T-helper 17 cell (primary cell): ENCODE measurements at places on chromosomes 5 and 9.

GRCh38 chr9:93186215-93186945, 2.4 kb downstream of the WNK2 start:
- no peak for DNase-seq

DNA sequence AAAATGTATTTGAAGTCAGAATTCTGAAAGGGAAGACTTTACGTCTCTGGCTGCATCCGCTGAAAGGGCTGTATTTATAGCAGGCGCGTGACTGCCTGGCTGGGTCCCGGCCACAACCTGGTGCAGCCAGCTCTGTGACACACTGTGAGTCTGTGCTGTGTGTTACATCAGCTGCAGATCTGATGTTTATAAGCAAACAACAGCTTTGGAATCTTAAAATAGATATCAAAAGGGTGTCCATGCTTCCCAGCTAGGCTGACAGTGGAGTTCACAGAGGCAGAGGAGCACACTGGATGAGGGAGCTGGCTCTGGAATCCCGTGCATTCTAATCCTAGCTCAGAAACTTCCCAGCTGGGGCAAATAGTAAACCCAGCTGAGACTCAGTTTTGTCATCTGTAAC, 433.4 kb upstream of the BRINP1 start:
- no peak for DNase-seq

DNA sequence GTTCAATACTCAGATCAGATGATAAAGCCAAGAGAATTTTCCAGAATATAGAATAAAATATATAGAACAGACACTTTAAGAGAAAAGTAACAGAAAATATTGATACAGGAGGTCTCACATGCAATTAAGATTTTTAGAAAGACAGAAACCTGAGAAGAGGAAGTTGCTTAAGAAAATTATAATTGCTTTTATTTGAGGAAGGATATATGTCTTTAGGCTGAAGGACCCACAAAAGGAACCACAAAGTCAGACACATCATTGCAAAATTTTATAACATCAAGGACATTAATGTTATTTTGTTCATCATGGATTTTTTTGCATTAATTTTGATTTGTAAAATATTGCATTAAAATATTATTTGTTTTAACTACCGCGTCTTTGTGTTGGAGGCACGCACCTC, 141.5 kb downstream of the FSTL4 start:
- DNase-seq = no peak

DNA sequence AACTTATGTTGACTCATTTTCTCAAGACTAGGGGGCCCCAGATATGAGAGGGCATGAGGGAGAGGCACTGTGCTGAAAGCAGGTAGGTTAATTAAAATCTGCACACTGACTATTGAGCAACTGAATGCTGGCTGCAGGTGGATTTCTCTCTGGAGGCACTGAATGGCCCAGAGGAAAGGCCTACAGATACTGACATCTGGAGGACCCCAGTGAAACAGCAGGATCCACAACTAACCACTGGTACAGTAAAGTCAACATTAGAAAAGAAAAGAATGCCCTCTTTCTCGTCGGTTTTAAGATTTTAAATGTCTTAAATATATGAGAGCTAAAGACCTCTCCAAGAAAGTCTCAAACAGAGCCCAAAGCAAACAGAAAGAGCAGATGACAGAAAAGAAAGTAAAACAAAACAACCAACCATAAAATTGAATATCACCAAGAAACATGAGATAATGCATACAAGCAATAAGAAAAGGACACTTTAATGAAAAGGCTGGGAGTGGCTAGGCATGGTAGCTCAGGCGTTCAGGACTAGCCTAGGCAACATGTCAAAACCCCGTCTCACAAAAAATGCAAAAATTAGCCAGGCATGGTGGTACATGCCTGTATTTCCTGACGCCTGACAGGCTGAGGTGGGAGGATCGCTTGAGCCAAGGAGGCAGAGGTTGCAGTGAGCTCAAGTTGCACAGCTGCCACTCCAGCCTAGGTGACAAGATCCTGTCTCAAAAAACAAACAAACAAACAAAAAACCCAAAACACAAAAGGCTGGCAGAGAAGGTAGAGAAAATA, 43.3 kb downstream of the PUM3 start:
- DNase-seq = no peak

- DNase-seq = no peak
Observed at GRCh38 chr9:123617952-123618678, 262.1 kb downstream of the CRB2 start.

GRCh38 chr9:72734631-72735030, 213.2 kb downstream of the TMC1 start:
- no peak for DNase-seq

- DNase-seq = no peak
Observed at GRCh38 chr5:40271476-40271875, 408.2 kb upstream of the PTGER4 start.

GRCh38 chr9:120730654-120731514, 16.6 kb upstream of the MEGF9 start:
- no peak for DNase-seq

- DNase-seq = no peak
Observed at GRCh38 chr9:118985851-118986250, 383.4 kb downstream of the BRINP1 start.

- DNase-seq = peak; percentile 64
Observed at GRCh38 chr9:35657546-35658136, at the start of gene RMRP. Gene RMRP (minus strand): TSS chr9:35658019.

DNA sequence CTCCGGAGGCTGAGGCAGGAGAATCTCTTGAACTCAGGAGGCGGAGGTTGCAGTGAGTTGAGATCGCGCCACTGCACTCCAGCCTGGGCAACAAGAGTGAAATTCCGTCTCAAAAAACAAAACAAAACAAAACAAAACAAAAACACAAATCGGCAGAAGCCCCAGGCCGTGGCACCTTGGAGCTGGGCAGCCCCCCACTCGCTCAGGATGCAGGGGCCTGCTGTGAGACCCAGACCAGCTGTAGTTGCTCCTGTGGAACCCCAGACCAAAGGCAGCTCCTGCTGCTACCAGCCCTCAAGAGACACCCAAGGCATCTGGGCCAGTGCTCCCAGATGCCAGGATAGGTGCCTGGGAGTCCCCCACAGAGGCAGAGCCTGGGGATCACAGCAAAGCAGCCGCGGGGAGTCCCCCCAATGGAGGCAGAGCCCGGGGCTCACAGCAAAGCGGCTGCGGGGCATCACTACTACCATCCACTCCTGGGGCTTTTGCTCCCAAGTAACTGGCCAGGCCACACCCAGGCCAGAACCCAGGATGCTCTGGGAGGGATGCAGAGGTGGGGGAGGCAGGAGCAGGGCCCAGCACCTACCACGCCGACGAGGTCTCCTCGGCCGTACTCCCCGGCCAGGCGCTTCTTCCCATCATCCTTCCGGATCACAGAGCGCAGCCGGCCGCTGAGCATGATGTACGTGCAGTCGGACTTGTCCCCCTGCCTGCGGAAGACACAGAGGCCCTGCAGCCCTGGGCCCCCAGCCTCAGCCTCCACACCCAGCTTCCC, 37.7 kb upstream of the NSMF start:
- no peak for DNase-seq

DNA sequence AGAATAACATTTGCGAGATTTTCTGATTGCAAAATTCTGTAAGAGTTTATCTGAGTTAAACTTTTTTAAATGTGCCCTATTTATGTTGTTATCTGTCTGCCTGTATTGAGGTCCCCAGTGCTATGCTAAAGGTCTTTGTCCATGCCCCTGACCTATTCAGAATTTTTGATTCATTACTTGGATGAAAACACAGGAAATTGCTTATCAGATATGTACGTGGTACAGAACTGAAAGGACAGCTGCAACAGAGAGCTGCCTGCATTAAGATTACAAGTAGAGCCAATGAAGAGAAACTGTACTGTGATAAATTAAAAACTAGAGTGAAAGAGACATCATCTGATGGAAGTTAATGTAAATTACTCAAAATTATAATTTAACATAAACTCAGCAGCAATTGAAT, 408.8 kb downstream of the ADGRV1 start:
- DNase-seq = no peak

- DNase-seq = no peak
Observed at GRCh38 chr9:68822596-68823165, 117.6 kb downstream of the PIP5K1B start.

DNA sequence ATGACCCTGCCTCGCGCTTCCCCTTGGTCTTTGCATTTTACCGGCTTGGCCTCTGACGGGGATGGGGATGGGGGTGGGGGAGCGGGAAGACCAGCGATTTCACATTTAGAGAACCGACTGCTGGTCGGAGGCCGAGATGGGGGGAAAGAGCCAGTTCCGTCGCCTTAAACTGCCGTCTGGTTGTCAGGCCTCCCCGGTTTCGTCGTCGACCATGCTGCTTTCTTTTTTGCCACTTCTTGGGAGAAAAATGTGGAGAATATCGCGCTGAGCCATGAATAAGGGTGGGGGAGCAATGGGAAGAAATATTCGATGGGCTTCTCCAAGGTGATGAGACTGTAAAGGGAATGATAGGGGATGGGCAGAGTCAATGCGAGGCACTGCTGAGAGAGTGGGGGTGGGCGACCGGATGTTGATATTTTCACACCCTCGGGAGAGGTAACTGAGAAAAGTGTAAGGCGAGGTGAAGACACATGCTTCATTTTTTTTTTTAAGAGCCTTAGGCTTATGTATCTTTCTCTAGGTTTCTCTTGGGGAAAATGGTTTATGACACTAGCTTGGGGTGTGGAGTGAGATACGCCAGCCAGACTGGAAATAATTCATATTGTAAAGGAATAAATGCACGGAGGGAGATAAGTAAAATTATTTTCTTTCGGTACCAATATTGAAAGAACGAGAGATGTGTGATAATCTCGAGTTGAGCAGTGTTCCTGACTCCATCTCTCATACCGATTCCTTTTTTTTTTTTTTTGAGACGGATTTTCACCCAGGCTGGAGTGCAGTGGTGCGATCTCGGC, 1.1 kb downstream of the KIF2A start:
- peak; percentile 19 for DNase-seq

- DNase-seq = no peak
Observed at GRCh38 chr5:57642066-57642465, 159.5 kb upstream of the ACTBL2 start.

DNA sequence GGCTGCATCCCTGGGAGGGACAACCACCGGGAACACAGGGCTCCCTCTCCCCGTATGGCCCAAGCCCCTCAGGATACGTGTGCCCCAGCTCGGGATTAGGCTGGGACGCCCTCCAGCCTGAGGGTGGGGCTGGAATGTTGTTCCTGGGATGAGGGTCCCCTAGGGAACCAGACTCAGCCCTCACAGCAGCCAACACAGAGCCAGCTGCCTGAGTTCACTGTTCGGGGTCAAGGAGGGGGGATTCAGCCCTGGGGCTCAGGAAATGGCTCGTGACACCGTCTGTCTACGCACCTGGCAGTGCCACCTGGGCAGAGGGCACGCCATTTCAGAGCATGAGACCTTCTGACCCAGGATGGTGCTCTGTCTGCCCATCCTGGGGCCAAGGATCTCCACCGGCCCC, 8.9 kb downstream of the RNF44 start:
- no peak for DNase-seq

- peak; percentile 45 for DNase-seq
Observed at GRCh38 chr9:127004946-127005769, 90.6 kb downstream of the RALGPS1 start.

- no peak for DNase-seq
Observed at GRCh38 chr9:22036866-22037626, 27.9 kb upstream of the CDKN2B start.

GRCh38 chr5:1468629-1469527, 23.6 kb upstream of the SLC6A3 start:
- no peak for DNase-seq

DNA sequence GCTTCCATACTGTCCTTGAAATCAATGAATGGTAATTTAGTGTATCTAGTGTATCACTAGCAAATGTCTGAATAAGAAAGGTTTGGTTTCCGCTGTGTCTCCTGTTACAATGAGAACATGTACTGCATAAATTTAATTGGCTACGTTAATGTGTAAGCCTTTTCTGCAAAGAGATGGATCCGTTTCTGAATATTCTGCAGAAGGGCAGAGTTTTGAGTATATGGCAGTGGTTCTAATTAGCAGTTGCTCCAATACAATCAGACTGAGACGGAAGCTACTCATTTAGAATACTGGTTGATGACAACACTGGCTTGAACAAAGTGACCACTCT, 555 bp upstream of the PCDHGC4 start:
- no peak for DNase-seq

DNA sequence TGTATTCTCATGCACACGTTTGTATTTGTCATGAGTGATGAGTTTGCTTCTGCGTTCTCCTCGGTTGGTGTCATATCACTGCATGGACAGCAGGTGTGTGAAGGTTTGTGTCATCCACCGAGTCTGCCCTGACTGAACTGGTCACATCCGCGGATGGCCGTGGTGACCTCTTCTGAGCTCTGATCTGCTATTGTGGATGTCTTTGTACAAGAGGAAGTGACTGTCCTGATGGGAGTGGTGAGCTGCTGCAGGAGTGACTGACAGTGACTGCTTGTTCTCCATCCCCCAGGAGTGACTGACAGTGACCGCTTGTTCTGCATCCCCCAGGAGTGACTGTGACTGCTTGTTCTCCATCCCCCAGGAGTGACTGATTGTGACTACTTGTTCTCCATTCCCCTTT, 69.9 kb downstream of the EHMT1 start:
- DNase-seq = no peak

- DNase-seq = no peak
Observed at GRCh38 chr5:10310066-10310779, 2.5 kb upstream of the CMBL start.

DNA sequence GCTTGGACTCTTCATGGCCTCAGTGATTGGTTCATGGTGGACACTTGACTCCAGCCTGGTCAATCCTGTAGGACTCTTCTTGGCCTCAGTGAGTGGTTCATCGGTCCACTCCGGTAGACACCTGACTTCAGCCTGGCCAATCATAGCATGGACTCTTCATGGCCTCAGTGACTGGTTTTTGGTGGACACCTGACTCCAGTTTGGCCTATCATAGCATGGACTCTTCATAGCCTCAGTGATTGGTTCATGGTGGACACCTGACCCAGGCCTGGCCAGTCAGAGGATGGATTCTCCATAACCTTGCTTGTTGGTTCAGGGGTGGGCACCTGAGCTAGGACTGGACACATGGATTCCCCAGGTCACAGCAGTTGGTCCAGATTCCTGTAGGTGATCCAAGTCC, 106.0 kb upstream of the ERCC6L2 start:
- DNase-seq = no peak

DNA sequence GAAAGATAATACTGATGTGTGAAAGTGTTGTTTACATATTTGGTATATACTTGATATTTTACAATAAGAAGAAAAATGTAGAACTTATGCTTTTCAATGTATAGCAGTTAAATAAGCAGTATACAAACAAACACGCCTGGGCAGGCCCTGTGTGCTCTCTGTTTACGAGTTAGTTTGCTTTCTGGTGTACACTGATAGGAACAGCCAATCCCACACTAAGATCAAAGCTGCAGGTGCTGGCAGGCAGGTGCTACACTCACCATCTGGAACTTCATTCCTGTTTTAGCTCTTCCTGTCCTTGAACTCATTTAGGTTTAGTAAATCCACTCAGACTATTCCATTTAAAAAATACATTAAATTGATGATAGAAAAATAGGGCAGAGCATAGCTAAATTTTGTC, 614.7 kb upstream of the ST8SIA4 start:
- DNase-seq = no peak

- no peak for DNase-seq
Observed at GRCh38 chr5:59565551-59565950, 328.0 kb downstream of the PDE4D start.

- DNase-seq = no peak
Observed at GRCh38 chr5:167587772-167588437, 703.5 kb upstream of the WWC1 start.
